CD4-positive, alpha-beta T cell treated with Interleukin-4 for 4 hours (primary cell): ENCODE measurements at places on chromosomes 1 and 21.

GRCh38 chr1:118335331-118335732 is 150.3 kb upstream of the SPAG17 start:
- no peak for DNase-seq

GRCh38 chr1:30285501-30285932 is 437.9 kb downstream of the MATN1 start:
- DNase-seq = no peak

DNA sequence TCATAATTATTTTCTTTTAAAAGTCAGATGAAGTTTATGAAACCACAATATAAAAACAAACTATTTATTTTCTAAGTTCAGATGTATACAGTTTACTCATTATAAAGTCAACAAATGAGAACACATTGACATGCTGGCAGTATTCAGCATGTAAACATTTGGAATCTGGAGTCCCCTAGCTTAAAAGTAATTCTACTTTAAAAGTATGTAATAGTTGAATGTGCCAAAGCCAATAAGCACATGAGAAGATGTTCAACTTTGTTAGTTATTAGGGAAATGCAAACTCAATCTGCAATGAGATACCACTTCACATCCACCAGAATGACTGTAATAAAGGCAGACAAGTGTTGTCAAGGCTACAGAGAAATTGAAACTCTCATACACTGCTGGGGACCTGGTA is 96.6 kb downstream of the RYR2 start:
- DNase-seq = no peak

DNA sequence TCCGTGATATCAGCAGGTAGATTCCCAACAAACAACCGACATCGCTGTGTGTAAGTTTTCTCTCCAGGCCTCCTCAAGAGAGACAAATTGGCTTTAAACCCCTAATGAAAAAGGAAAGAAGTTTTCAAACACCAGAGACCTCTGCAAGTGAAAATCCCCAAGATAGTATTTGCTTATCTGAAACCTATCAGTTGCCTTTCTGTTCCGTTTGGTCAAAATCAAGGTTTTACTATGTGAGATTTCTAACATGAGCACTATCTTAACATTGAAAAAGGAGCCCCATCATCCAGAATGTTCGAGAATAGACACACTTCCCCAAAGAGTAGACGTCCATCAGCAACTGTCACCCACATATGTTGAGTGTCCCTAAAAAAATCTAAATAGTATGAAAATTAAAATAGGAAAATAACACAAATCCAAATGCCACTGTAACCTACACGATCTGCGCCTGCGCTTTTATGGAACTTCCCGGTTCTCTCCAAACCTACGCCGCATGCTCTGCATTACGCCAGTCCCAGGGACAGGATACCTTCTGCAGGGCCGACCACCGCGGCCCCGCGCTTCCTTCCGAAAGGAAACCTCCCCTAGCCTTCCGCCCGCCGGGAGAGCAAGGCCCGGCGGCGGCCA is 1.4 kb downstream of the SFPQ start:
- DNase-seq = no peak

GRCh38 chr21:34593954-34594531 is 20.9 kb downstream of the RCAN1 start:
- DNase-seq = no peak

DNA sequence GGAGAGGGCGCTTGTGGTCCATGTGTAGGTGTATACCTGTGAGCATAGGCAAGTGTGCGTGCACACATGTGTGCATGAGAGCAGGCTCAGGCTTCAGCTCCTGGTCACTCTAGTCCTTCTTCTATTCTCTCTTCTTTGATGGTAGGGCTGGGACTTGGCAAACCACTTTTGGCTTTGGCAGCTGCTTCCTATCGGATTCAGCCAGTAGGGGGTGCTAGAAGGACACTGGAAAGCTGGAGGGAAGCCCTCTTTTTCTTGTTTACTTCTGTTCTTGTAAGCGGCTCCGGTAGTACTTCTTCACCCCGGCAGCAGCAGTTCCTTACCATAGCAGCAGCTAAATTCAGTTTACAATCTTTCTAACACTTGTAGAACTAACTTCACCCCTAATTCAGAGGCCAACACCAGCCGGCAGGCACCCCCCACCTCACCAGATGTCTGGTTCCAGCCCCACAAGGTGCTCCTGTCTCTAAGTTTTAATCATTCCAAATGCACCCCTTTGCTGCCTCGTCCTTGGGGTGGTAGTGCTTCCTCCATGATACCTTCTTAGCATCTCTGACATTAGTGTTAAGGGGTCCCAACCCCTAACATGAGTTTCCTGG is 25.1 kb downstream of the NENF start:
- DNase-seq = peak; percentile 57

DNA sequence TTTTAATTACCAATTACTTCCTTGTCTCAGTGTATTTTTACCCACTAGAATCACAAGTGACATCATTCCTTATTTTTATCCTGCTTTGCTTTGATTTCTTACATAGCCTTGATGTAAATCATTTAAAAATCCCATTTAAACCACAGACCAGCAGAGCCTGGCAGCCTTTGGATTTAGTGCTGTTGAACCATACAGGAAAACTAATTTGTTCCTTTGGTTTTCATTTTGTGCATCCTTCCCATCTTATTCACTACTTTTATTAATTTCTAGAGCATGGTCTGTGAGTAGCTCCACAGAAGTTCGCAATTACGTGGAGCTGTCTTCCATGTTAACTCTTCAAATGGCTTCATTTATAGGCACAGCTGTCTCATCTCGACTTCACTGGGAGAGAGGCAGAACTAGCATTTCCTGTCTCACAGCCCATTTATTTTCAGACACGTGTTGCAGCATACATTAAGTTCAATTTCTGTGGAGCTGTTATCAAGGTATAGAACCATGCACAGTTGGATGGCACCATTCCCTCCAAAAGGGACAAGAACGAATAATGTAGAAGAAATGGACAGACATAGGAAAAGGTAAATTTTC is 235.3 kb downstream of the MRPL39 start:
- DNase-seq = no peak

GRCh38 chr1:8562881-8563865 is 245.3 kb downstream of the SLC45A1 start:
- DNase-seq = no peak

GRCh38 chr1:225467193-225468020 is 39.6 kb upstream of the LBR start:
- peak; percentile 90 for DNase-seq

DNA sequence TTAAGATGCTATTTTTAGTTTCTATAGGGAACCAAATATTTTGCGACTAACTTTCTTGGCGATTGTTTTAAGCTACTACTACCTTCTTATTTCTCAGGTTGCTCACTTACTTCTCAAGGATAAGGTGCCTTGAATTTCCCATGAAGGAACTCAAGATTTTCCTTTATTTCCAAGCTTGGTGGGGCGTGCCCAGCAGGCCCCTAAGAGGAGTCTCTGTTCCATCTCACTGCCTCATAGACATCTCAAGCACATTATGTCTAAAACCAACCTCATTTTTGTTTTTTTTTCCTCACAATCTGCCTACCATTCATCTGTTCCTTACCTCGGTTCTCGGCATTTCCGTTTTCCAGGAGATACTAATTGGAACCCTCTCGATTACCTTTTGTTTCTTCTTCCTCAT is 421.9 kb downstream of the DISC1 start:
- no peak for DNase-seq

DNA sequence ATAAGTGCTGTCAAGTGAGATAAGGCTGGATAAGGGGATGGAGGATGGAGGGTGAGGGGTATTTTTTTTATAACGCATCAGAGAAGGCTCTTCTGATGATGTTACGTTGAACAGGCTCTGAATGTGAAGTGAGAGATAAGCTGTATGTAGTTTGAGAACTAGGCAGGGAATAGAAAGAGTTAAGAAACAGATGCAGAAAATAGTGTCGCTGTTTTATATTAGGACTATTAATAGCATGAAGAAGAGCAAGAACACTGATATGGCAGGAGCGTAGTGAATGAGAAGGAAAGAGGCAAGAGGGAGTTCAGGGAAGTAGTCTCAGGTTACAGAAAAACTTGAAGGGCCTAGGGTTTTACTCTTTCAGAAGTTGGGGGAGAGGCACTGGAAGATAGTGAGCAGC is 59.8 kb downstream of the GPR88 start:
- DNase-seq = no peak

- DNase-seq = no peak
Measured at GRCh38 chr1:204873714-204874113, 3.1 kb downstream of the NFASC start.

GRCh38 chr1:16375521-16376340 is 8.7 kb downstream of the SZRD1 start:
- DNase-seq = no peak

DNA sequence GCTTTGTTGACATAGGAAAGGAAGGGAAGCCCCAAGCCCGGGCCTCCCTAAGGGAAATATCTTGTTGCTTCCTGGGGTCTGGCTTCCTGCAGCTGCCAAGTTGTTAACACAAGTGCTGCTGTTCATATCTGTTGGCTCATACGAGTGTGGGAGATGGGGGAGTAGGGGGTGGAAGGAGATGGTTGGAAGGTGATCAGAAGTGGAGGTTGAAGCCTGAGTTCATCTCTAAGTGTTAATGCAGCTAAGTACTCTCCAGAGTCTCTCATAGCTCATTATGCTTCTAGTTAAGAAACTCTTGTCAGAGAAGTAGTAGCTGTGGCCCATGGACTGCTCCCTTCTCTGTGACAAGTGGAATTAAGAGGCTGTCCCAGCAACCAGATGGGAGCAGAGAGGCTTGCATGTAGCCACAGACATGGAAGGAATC is 319.2 kb upstream of the SPAG17 start:
- no peak for DNase-seq

- DNase-seq = no peak
Measured at GRCh38 chr1:248792342-248792741, 33.4 kb downstream of the SH3BP5L start.

GRCh38 chr1:218328769-218329168 is 16.4 kb upstream of the TGFB2 start:
- DNase-seq = no peak
